CD4-positive, alpha-beta T cell (primary cell): ENCODE measurements at places on chromosomes 4 and X. TPM values are rescaled to one million over a fixed set of nuclear protein-coding genes. Genes with fewer than 3 reads are reported as not detected.

DNA sequence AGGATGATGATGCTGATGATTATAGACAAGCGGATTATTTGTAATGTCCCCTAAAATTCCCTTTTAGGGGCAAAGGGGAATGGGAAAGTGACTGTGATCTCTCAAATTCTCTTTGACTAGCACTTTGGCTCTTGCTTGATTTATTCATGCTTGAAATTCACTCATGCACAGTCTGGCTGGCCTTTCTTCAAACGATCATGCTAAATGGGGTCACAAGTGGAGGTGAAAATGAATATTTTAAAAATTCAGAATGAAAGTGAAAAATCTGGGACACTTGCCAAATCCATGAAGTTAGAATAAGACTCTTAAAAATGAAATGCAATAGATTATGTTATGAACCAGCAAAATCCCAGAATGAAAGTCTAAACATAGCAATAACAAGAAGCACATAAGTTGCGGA, 173.4 kb upstream of the RAI2 start:
- no peak for DNase-seq

DNA sequence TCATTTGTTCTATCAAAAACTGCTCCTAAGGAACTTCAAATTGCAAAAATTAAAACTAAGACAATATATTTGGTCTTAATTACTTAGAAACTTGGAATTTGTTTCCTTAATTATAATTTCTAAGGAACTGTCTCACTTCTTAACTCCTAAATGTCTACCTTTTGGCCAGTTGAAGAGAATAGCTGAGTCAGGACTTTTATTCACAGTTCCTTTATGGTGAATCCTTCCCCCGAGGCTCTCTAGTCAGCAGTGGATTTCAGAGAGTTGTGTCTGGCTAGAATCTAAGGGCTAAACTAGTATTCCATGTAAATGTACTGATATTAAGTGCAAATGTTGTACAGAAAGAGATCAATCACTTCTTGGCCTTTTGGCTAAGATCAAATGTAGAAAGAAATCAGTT, 69.3 kb downstream of the AMMECR1 start:
- no peak for DNase-seq

DNA sequence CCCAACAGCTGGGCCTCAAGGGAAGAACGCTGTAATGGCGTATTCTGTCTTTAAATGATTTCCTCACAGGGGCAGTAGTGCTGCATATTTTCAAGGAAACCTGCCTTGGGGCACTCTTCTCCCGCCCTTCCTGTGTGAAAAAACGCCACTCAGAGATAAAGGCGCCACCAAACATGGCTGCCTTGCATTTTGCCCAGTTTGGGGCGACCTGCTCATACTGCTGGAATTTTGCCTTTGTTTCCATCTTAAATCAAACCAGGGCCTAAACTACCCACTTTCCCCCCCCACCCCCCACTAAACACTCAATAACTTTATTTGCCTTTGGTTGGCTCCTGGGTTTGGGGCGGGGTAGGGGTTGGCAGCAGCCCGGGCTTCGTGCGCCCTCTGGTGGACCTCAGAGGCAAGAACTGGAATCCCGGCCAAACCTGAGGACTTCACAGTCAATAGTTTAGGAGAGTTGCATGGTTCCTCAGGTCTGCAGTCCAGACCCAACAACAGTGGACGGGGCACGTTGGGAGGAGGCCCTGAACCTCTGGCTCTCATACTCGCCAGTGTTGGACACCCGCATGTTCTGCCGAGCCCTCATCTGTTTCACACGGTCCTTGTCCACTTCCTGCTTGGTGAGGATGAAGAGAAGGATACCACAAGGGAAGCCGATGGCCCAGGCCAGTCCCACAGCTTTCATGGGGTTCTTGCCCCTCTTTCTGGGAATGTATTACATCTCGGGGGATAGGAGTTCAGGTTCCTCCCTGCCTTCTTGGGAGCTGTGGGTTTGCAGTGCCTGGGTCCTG, 220.1 kb upstream of the STK26 start:
- DNase-seq: no peak

The PHOX2B gene
- total RNA-seq: not detected

The GRPR gene
- total RNA-seq: 0.20 TPM

The PPEF2 gene
- 0.49 TPM for total RNA-seq
